Stimulated activated CD4-positive, alpha-beta T cell treated with anti-CD3 and anti-CD28 coated beads, Interleukin-4, amount 100 ng/mL, for 24 hours (primary cell): ENCODE measurements at places on chromosomes 3 and 15.

- DNase-seq: no peak
These were observed 69.1 kb downstream of the SEMA6D start for GRCh38 chr15:47786371-47786770.

GRCh38 chr15:79724312-79724711, 172.5 kb downstream of the MTHFS start:
- DNase-seq: no peak

DNA sequence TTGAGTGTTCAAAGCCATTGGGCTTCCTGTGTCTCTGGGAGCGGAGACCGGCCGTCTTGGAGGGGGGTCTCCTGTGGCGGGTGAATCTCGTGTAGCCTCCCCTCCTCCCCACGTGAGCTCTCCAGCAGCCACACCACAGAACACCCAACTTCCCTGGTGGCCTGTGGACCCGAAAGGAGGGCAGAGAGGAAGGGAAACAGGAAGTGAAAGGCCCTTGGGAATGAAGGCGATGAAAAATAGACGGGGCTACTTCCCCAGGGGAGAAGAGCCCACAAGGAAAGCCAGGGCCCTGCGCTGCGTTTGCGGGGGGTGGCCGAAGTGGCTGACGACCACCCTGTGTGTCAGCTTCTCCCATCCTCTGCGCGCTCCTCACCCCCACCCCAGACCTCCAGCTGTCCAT, 5.4 kb downstream of the ANKRD63 start:
- no peak for DNase-seq

DNA sequence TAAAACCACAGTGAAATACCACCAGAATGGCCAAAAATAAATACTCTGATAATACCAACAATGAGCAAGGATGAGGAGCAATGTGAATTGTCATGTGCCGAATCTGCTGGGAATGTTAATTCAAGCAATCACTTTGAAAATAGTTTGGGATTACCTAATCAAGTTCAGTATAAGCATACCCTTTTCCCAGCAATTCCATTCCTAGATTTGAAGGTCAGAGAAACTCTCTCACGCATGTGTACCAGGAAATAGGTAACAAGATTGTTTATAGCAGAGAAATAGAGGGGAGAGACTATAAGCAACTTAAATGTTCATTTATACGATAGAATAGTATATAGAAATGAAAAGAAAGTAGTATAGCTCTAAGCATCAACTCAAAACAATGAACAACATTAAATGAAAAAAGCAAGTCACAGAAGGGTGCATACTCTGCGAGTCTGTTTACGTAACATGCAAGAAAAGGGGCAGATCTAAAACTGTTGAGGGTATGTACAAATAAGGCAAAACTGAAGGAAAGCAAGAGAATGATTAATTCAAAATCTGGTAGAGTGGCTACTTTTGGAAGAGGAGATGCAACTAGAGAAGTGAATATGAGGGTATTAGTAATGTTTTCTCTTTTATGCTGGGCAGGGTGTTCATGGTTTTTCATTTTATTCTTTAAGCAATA, 27.4 kb downstream of the TMOD3 start:
- no peak for DNase-seq

- no peak for DNase-seq
These were observed 39.9 kb downstream of the PEAK1 start for GRCh38 chr15:77380033-77380432.
